GM13977 (cell line): ENCODE measurements at places on chromosomes 6 and 20.

GRCh38 chr20:36102809-36103596 lies 51.5 kb upstream of the EPB41L1 start:
- DNase-seq: no peak

DNA sequence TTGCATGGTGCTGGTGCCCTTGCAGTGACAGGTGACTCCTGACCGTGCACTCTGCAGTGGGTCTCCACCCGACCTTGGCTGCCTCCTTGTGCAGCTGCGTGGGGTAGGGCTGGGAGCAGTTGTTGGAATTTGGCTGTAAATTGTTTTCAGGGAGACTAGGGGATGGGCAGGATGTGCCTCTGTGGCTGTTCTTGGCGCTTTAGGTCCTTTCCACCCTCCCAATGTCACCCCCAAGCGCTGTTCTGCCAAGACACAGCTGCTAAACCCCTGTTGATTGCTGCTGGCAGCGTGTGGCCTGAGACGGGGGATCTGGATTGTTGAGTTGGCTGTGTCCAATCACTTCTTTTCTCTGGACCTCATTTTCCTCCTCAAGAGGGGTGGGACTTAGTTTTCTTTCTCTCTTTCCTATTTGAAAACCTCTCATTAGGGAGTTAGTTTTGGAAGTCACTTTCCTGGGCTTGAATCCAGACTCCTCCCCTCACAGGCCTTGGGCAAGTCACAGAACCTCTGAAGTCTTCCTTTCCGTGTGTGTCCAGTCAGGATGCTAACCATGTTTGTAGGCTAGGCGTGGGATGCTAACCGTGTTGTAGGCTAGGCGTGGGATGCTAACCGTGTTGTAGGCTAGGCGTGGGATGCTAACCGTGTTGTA lies 8.5 kb downstream of the IGF2R start:
- DNase-seq: no peak

DNA sequence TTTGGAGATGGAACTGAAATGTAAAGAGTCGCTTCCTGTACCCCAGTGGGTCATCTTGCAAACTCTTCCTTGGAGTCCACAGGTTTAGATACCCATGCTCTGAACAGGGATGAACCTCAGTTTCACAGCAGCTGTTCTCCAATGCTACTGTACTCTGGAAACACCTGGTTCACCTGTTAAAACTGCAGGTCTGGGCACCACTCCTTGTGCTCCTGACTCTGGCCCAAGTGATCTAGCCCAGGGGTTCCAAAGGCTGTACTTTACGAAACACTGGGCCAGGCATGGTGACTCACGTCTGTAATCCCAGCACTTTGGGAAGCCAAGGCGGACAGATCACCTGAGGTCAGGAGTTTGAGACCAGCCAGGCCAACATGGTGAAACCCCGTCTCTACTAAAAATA lies 102.1 kb downstream of the ATP9A start:
- DNase-seq: no peak

DNA sequence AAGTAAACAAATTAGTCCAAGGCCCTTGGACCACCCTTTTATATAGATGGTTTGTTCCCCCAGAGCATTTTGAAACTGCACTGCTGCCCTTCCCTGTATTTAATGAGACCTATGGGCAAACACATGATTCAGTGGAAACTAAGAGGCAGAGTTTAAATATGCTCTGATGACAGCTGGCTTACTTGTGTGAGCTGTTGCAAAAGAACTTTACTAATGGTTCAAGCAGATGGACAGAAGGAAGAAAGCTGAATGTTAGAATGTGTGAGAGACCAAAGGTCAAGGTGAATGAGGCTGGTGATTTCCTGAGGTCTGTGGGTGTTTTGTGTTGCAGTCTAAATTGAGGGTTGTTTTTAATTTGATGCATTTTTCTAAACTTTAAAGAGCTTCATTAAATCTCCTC lies 123.0 kb upstream of the CEP162 start:
- no peak for DNase-seq

GRCh38 chr6:98832284-98833056 lies 1.9 kb upstream of the POU3F2 start:
- DNase-seq: peak; percentile 47

DNA sequence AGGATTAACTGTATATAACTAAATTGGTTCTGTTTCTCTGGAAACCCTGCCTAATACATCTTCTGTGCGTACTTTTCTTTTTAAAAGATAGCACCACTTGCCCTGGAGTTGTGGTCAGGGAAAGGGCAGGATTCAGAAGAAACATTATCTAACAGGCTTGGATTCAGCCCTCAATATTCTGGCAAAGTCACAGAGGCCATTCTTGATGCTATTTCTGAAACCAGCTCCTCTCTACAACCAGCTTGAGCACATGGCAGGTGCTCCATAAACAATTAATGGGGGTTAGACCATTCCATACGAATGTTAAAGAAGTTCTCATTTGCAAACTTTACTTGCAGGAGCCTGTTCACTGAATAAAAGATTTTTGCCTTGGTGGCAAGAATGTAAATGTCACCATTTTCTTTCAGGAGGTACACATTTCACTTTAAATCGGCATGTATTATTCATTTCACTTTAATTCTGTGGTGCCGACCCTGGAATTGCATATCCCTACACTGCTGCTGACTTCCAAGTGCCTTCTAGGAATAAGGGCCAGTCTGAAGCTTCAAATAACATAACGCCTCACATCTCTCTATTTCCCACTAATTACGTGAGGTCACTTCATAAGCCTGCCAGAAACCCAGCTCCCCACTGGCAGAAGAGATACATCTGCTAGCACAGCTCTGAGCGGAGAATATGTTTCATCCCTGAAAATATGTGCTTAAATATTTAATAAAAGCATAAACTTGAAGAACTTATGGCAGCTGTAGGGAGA lies 248.7 kb downstream of the ADGRG6 start:
- DNase-seq: no peak

DNA sequence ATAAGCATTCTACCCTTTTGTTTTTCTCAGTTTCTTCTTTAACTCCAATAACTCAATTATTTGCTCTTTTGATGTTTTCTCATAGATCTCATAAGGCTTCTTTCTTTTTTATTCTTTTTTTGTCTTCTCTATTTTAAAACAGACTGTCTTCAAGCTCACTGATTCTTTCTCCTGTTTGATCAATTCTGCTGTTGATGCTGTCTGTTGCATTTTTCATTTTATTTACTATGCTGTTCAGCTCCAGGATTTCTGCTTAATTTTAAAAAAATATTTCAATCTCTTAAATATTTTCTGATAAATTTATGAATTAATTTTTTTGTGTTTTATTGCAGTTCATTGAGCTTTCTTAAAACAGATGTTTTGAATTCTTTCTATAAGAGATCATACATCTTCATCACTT lies 48.1 kb upstream of the SNAP91 start:
- no peak for DNase-seq

- no peak for DNase-seq
These were observed 80.6 kb upstream of the HIVEP1 start for GRCh38 chr6:11931296-11932035.

- DNase-seq: no peak
These were observed 241.0 kb downstream of the ADGRG6 start for GRCh38 chr6:142542704-142543233.

DNA sequence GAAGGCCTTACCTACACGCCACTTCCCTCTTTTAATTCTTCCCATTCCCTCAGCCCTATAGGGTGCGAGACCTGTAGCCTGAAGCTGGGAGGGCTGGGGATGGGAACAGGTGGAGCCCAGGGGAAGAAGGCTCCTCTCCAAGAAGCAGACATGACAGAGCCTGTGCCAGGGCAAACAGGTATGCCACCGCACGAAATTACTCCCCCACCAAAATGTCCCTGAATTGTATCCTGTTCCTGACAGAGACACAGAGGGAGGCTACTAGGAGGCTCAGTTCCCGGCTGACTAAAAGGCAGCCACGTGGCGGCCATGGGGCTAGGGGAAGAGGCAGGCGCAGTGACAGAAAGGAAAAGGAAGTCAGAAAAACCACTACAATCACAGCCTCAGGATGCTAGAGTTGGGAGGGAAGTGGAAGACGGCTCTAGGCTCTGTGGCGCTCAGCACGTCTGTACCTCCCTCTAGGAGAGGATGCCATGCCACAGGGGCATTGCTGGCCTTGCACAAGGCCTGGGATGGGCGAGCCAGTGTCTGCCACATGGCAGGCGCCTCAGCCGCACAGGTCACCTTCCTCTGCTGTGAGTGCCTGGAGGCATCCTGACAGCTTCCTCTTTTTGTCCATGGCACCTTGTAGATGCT lies 27.7 kb downstream of the TFEB start:
- DNase-seq: no peak

- no peak for DNase-seq
These were observed 129.2 kb downstream of the MYB start for GRCh38 chr6:135310291-135310690.

DNA sequence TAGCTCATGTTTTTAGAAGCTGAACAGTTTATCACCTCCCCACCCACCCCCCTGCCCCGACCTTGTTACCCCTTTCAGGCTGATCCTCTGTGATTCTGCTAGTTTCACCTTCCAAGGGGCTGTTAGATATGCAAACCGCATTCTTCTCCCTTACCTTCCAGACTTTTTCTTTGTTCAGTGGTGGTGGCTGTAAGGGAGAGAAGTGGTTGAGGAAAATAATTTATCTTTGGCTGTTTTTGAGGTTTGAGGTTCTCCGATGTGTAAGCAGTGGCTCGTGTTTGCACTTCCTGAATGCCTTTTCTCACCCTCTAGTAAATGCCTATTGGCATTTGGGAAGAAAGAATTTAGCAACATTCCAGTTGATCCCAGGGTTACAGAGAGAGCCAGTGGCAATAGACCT lies 69.4 kb upstream of the KCNG1 start:
- DNase-seq: no peak

DNA sequence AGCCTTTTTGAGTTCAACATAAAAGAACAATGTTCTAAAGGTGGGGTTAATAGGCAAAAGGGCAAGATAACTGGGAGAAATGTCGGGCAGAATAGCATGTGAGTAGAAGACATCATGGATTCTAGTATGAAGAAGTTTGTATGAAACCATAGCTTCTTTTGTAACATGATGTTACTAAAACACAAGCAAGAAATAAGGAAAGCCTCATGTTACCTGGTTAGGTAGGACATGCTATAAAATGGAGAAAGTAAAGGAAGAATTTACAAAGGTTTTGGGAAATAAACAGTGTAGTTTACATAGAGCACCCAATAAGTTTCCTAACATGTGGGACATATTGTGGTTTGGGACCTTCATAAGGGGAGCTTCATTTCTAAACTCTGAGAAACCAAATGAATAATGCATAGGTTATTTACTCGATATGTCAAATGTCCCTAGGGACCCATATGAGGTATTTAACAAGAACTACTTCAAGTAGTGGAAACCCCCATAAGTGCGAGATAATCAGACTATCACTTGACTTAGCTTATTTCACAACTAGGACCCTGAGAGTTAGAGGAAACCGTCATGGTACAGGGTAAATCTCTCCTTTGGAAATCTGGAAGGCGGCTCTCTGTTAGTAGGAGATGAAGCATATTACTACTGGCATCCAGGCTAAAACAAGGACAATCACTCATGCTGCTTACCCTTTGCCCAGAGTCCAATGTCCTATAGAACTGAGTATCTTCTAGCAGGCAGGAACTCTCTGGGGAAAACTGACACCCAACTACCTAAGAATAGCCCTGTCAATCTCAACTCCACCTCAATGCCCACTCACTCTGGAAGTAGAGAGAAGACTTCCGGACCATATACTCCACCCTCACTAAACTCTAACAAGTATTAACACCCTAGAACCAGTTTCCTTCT lies 57.5 kb downstream of the ILRUN start:
- DNase-seq: peak; percentile 69

DNA sequence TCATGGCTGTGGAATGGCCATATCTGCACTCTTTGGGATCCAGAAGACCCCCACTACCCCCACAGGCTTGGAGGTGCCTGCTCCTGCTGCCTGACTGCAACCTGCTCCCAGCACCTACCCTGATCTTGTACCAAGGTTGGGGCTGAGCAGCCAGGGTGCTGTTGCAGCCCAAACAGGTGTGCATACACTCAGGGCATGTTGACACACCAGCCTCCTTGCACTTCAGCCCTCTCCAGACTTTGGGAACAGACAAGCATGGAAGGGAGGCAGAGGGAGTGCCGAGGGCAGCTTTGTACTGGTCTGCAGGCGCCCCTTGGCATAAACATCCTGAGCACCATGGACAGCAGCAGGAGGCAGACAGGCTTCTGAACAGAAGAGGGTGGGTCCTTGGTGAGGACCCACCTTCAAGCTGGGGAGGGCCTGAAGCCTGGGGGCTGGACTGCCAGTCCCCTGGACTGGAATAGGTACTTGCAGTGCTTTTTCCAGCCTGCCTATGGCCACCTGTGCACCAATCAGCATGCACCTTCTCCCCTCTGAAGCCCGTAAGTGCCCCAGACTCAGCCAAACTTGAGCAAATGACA lies 1675.8 kb downstream of the HACE1 start:
- DNase-seq: no peak

DNA sequence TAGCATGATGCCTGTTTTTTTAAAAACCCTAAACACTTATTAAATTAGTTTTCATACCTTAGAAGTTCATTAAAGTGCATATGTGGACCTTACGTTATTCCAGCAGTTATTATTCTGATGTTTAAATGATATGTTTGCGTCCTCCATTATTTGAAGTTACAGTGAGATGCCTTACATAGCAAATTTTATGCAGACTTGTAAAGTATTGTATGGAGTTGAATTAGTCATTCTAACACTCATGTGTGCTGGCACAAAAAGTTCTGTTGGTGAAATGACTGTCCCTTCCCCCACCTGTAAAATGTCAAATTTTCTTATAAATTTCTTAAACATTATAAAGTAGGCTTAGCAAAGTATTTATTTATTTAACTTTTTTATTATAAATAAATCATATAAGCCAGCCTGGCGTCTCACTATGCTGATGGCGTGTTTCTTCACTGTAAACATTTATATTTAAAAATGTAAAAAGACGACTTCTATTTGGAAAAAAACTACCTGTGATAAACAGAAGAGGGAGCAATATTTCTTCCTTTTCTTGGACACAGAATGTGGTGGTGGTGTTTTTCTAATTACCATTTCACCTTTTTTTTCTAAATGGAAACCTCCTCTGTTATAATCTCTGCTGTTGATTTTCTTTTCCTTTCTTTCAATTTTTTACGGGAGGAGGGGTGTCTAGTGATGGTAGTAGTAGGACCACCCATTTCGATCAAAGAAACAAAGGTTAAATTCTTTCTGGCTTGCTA lies 155.4 kb downstream of the RFPL4B start:
- DNase-seq: no peak

DNA sequence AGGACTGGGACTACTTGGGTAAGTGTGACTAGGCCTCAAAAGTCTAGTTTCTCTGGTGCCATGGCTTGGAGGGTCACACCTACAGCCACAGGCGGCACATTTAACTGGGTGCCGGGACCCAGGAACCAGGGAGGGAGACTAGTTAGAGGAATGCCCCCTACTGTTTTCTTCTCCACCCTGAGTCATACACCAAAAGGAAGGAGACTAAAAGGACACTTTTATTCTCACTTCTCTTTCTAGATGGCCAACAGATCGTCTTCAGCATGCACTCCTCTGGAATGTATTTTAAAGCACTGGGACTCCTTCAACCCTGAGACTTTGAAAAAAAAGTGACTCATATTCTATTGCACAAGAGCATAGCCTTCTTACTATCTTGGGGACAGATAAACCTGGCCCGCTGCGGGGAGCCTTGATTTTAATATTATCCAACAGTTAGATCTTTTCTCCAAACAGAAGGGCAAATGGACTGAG lies 33.4 kb downstream of the PLN start:
- DNase-seq: no peak
